ENCODE measurements at places on chromosomes 11 and 22. TPM values are rescaled to one million over a fixed set of nuclear protein-coding genes. Genes with fewer than 3 reads are reported as not detected.

PIK3IP1 gene
- 11.2 TPM for total RNA-seq

- no peak for DNase-seq
Measured at GRCh38 chr11:47413908-47414684, 5.7 kb downstream of the SLC39A13 start.

- DNase-seq: no peak
Measured at GRCh38 chr11:19546325-19546724, 166.3 kb upstream of the NAV2 start.

GRCh38 chr22:23826510-23827350 lies 12.1 kb downstream of the DERL3 start:
- DNase-seq: no peak

DNA sequence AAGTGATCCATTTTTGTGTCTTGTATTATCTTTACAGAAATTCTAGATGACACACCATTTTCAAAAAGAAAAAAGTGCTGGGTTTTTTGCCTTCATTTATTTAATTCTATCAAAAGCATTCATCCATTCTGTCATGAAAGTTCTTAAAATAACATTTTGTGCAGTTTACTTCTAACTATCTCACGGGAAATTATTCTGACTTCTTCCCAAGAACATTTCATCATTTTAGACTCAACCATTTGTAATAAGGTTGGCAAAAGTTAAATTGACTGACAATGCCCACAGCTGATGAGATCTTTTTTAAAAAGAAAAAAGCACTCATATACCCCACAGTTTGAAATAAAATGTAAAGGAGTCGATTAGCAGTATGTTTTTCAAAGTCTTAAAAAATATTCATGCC lies 68.5 kb downstream of the SBF2 start:
- DNase-seq: no peak

- DNase-seq: no peak
Measured at GRCh38 chr11:70575396-70576060, 177.2 kb downstream of the CTTN start.

TBX10 gene
- not detected for total RNA-seq

- no peak for DNase-seq
Measured at GRCh38 chr22:50257451-50258360, 3.8 kb downstream of the MAPK12 start.

DNA sequence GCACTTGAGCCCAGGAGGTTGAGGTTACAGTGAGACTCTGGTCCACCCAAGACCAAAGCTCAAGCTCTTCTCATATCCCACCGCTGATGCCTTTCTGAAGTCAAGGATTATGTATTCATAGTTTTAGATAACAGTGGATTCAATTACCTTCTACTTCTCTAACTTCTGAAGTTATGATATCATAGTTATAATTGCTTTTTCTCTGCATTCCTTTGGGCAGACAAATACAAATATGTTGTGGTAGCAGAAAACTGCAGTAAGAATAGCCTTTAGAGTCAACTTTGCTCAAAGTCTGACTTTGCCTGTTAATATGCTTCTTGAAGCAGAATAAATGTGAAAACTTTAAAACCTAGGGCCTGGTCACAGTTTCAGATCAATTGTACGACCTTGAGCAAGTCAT lies 94.4 kb downstream of the LUZP2 start:
- no peak for DNase-seq

GRCh38 chr11:134980819-134981710 lies 569.0 kb upstream of the B3GAT1 start:
- DNase-seq: no peak

DNA sequence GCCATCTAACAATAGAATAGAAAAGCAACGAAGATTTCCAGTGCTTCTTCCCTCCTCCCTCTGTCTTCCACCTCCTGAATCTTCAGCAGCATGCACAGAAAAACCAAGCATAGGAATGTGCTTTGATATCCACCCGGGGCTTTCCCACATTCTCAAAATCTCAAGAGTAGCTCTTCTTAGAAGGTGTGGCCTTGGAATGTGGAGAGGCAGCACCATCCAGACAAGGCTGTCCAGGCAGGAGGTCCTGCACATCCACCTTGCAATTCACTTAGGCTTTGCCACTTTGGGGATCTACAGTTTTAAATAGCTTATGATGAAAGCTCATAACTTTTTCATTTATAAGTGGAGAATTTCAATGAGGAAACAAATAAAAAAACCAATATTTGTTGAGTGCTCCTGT lies 72.9 kb downstream of the KIRREL3 start:
- no peak for DNase-seq

DCHS1 gene
- 62.2 TPM for total RNA-seq

DNA sequence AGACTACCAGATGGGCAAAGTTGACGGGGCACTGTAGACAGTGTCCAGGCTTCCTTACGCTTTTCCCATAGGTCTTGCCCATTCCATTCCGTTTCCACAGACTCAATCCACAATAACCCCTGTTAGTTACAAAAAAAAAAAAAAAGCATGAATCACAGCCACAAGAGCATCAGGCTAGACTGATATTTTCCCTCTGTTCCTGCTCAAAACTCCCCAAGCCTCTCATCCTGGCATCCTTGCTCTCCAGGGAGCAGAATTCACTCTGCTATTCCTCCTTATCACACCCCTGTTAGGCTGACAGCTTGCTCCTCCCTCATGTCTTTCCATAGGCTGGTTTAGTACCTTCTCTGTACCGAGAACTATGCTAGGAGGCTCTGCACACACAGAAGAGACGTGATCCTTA lies 42.2 kb downstream of the TMEM123 start:
- DNase-seq: no peak

CRYBB3 gene
- total RNA-seq: not detected

- DNase-seq: no peak
Measured at GRCh38 chr11:97965849-97966646, 1054.7 kb upstream of the CNTN5 start.

DNA sequence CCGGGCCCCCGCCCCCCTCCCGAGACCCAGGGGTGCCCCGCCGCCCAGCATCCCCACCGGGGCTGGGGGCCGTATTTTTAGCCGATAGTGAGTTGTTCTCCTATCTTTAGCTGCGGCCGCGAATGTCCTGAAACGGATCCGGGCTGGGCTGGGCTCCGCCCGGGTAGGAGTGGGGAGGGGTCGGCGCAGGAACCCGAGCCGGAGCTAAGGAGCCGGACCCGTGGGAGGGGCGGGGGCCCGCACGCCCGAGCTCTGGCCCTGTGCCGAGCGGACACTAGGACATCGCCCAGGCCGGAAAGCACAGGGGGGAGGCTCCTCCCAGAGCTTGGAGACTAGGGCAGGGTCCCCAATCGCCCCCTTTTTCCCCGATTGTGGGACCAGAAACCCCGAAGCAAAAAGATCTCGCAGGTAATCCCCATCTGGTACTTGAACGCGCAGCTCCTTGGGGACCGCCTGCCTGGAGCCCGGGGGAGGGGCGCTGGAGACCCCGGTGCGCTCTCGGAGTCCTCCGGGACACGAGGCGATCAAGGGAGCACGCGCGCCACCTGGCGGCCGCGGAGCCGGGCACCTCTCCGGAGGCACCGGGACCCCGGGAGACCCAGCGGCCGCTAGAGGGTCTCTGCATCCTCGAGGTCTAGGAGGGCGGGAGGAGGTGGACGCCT lies 669 bp downstream of the CDC42EP2 start:
- DNase-seq: peak; percentile 73

DNA sequence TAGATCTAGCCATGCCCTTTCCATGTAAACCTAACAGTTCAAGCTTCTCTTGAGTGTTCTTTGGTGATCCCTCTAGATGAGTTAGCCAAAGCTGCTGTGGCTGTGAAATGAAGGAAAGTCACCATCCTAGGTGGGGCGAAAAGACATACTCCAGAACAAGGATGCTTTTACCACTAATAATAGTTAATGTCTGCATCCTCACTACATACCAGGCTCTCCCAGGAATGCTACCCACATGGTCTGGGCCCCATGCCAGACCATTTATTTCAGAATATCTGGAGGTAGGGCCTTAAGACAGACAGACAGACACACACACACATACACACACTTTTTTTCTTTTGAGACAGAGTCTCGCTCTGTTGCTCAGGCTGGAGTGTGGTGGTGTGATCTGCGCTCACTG lies 14.7 kb downstream of the ABTB2 start:
- no peak for DNase-seq

PKDREJ gene
- total RNA-seq: under 0.01 TPM

KDELR3 gene
- total RNA-seq: 1.5 TPM

TEX12 gene
- total RNA-seq: 0.54 TPM

GRCh38 chr11:30889143-30889794 lies 303.1 kb upstream of the MPPED2 start:
- DNase-seq: no peak

- DNase-seq: peak; percentile 65
Measured at GRCh38 chr11:133164986-133165385, 367.3 kb downstream of the OPCML start.

DNA sequence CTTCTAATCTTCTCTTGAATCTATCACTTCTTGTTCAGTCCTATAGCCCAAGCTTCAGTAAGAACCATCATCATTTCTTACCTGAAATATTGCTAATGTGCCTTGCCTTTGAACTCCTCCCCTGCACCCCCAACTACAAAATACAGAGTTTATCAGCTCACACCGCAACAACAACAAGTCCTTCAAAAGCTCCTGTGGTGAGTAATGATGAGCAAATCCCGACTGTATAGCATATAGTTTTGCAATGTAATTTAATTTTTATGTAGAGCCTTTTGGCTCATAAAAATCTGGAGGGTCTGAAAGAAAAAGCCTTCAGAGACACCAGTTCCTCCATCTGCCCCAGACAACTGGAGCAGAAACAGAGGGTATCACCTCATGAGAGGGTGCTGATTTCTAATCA lies 124.7 kb downstream of the ARHGAP32 start:
- DNase-seq: no peak

DNA sequence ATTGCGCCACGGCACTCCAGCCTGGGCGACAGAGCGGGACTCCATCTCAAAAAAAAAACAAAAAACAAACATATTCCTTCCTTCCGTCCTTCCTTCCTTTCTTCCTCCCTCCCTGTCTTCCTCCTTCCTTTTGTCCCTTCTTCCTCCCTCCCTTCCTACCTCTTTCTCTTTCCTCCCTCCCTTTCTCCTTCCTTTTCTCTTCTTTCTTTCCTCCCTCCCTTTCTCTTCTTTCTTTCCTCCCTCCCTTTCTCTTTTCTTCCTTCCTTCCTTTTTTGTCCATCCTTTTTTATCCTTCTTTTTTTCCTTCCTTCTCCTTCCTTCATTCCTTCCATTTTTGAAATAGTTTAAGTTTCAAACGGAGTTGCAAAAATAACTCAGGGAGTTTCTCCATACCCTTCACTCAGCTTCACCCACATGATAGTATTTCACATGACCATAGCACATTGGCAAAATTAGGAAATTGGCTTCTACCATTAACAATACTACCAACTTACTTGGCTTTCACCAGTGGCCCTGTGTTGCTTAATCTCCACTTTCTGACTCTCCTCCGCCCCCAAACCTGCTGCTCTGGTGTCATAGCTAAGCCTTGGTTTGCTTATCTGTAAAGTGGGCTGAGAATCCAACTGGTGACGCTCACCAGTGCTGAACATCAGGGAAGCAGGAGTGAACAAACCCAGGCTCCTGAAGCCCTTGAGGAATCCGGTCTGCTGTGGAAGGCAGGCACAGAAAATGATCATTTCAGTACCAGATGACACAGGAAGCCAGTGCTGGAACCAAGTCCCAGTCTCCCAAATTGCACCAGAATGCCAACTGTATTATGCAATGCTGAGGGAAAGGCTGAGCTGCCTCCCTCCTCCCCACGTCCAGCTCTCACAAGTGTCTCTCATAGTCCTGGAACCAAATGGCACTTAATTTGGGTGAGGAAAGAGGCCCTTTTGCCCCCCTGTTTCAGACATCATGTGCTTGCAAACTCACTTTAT lies 17.2 kb upstream of the CRYBB3 start:
- no peak for DNase-seq

- no peak for DNase-seq
Measured at GRCh38 chr11:129637473-129637872, 178.2 kb upstream of the TMEM45B start.

CTSW gene
- total RNA-seq: not detected

DNA sequence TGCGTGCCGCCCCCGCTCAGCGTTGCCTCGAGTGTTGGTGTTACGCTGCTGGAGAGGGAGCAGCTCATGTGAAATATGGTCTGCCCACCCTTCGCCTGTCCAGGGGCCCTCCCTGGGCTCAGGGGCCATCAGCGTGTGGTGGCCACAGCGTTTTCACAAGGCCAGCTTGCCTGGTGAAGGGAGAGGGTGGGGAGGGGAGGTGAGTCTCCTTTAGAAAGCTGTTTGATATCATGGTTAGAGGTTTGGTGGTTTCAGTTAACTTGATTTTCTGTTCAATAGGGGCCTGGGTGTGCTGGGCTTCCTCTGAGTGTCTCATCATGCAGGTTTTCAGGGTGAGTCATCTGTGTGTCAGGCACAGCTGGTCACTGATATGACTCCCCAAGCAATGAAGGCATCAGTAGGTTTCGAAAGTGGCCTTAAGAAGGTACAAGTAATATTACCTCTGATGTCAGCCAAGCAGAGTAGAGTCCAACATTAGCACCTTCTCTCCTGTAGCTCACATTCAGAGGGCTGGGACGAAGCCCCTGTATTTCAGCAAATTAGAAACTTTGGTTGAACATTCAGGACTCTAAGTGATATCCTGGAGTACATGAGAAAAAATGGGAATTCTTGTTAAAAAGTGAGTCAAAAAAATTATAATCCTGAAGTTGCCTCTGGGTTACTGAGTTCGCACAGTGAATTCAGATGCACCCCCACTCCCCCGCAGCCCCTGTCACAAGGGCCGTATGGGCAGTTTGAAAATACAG lies 172.5 kb downstream of the TBC1D22A start:
- DNase-seq: no peak

HEPHL1 gene
- not detected for total RNA-seq

DNA sequence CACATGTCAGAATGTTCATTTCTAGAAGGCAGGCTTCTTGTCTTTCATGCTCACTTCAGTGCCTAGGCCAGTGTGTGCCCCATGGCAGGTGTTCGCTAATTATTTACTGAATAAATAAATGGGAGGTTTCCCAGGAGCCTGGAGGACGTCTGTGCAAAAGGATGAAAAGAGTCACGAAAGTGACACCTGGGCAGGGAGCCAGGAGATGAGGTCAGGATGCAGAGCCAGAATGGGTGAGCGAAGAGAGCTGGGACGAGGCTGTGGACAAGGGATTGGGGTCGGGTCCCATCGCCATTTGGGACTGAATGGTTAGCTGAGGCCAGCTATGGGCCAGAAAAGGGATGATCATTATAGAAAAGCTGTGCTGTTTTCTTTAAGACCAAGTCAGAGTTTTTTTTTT lies 560.4 kb downstream of the TBC1D22A start:
- no peak for DNase-seq

DNA sequence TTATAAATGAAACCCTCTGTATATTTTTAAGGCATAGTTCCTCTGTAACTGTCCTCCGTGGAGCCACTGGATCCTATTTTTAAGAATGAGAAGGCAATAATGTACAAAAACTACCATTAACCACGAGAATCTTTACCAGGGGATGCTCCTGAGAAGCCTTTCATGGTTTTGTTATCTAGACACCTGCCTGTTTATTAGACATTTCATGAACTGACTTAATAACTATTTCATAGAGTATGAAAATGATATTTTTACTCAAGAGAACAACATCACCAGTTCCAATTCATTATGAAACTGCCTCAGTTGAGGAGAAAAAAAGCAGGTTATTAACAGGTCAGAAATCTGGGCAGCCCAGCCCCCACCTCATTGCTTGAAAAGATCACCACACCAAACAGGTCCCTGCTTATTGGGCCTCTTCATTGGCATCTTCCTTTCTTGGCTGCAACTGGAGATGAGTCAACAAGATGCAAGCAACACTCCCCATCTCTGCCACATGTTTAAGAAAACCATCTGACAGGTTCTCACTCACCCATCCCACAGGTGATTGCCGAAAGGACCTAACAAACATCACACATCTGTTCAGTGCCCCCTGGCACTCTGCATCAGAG lies 27.8 kb downstream of the ETS1 start:
- DNase-seq: no peak
